Chondrocyte (in vitro differentiated cells): ENCODE measurements at places on chromosomes 7 and 10. TPM values are rescaled to one million over a fixed set of nuclear protein-coding genes. Genes with fewer than 3 reads are reported as not detected.

The MRLN gene
- total RNA-seq, result not detected in 3 replicates

The ELFN1 gene
- total RNA-seq, result 0.65 to 0.72 TPM (median 0.68 TPM) in 3 replicates

The EPO gene
- total RNA-seq, result not detected in 3 replicates

The CRTAC1 gene
- total RNA-seq, result 0.18 to 0.37 TPM in 2 of 3 replicates, not detected in the other

The CFAP69 gene
- total RNA-seq, result 0.55 to 1.2 TPM in 2 of 3 replicates, not detected in the other

The CRYGN gene
- not detected in 3 replicates for total RNA-seq

The KAZALD1 gene
- 18.9 to 43.4 TPM (median 19.8 TPM) in 3 replicates for total RNA-seq

The EVX1 gene
- total RNA-seq, result not detected in 3 replicates

The SEMA3C gene
- total RNA-seq, result 77.4 to 155 TPM (median 80.0 TPM) in 3 replicates

The LIPJ gene
- not detected in 3 replicates for total RNA-seq

The CPEB3 gene
- total RNA-seq, result 1.1 to 1.7 TPM (median 1.2 TPM) in 3 replicates

DNA sequence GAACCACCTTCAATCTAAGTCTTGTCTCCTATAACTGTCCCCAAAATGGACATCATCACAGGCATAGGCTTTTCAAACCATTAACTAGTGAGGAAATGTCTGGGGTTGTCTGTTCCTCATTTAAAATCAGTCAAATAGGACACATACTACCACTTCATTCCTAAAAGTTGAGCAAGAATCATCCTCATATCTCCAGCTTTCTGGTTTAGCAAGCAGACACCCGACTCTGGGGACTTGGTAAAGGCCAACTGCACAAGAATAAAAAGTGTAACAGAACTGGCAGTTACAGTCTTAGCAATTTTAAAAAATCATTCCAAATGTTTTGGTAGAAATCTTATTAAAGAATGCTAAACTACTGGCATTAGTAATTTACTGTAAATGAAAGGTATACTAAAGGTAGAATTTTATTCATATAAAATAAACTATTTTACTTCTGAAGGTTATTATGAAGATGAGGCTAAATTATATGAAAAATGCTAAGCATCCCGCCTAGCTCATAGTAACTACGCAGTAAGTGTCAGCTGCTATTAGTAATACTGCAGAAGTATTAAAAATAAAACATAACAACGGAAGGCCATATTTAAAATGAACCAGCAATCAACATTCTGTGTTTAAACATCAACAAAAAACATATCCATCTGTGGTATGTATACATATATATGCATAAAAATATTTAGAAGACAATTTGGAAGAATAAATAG lies 60.8 kb downstream of the ZNF438 start:
- no peak overlapping the region for H3K4me3 ChIP-seq
- H3K27ac ChIP-seq, result no peak overlapping the region
- DNase-seq, result no peak
- H3K4me1 ChIP-seq, result peaks cover 40% of the 10 kb centered on the region

- no peaks in the 10 kb centered on the region for H3K27me3 ChIP-seq
- peaks cover 21% of the 10 kb centered on the region for H3K4me1 ChIP-seq
- H3K27ac ChIP-seq, result peak overlapping the region; percentile 81
- H3K4me3 ChIP-seq, result no peak overlapping the region
- DNase-seq, result no peak
These were observed 73.8 kb downstream of the CUL1 start for GRCh38 chr7:148772297-148773089.

DNA sequence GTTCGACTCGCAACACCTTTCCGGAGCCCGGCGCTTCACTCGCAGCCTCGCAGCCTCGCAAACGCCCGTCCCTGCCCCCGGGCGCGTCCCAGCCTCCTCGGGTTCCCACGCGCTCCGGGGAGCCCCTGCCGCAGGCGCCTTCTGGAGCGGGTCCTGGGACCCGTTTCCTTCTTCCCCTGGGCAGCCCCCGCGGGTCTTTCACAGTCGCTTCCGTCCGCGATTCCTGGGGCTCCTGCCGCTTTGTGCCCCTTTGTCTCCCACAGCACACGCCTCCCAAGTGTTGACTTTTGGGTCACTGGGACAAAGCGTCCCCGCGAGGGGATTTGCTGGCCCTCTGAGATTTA lies 140.7 kb downstream of the DYNC2I1 start:
- H3K4me1 ChIP-seq, result no peaks in the 10 kb centered on the region
- no peak overlapping the region for H3K27ac ChIP-seq
- H3K36me3 ChIP-seq, result no peaks in the 10 kb centered on the region

DNA sequence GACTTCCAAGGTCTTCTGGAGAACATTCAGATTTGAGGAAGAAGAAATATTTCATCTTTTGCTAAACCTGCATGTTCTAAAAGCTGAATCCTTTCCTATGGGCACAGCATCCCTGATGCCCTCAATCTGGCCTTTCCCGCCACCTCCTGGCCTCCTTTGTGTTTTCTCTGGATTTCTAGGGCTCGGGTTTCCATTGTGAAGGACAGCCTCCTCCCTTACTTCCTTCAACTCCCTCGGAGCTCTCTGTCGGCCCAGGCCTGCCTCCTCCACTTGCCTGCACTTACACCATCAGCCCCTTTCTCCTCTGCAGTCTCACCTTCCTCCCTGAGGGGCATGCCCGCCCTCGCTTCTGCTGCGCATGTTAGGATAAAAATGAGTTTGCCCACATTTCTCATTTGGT lies 75.4 kb downstream of the WIPF3 start:
- H3K27ac ChIP-seq, result no peak overlapping the region
- H3K4me1 ChIP-seq, result peaks cover 14% of the 10 kb centered on the region

DNA sequence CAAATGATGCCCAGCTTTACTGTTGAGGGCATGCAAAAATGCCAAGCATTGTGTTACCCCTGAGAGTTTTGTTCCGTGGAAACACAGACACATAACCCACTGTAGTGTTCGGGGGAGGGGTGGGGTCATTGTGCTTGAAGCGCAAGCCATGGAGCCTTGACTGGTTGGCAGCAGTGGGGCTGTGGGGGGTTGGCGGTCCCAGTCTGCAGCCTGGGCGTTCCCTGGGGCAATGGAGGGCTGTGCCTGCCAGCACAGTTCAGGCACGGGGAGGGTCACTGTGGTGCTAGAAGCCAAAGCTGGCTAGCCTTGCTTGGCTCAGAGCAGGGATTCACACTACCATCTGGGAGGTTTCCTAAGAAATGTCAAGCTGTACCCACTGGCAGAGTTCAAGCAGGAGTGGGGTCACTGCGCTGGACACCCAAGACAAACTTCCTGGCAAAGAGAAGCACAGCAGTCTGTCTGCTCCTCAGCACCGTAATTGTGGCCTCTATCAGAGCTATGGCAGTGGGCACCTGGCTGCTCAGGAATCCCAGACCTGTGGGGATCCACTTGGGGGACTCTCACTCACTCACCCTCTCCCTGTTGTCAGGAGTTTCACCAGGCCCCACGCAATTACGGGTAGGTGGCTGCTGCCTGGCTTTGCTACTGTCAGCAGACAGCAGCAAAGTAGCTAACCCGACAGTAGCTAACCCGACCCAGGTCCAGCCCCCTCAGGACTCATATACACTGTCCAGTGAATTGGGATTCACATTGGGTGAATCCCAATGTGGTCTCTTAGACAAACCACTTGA lies 292.4 kb downstream of the ZWINT start:
- no peak overlapping the region for H3K4me3 ChIP-seq
- peaks cover 2% of the 10 kb centered on the region for H3K27me3 ChIP-seq
- H3K4me1 ChIP-seq, result no peaks in the 10 kb centered on the region
- peak; percentile 49 for DNase-seq
- H3K27ac ChIP-seq, result no peak overlapping the region

DNA sequence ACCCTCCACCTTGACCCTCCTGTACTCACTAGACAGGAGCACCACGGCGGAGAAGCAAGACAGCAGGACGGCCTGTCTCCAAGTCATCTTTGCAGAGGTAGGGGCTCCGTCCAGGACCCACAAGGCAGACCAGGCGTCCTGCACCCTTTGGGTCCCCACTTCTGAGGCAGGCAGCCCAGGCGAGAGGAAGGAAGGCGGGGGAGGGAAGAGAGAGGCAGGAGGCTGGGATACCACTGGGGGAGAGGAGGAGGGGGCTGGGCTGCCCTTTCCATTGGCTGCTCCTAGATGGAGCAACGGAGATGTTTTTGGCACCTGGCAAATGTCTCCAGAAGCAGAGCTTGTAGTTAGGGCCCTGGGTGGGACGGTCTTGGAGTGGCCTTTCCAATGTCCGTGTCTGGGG lies at the start of gene UCMA:
Gene UCMA, minus strand, starts transcription at position 203 of the 400 bp plus-strand sequence. Its CDS starts 116 bp downstream, at position 87.
- DNase-seq, result no peak
- H3K4me1 ChIP-seq, result no peaks in the 10 kb centered on the region
- peaks cover 13% of the 10 kb centered on the region for H3K27me3 ChIP-seq
- no peak within 1 kb of the TSS for H3K27ac ChIP-seq

- H3K36me3 ChIP-seq, result no peaks in the 10 kb centered on the region
- no peak overlapping the region for H3K27ac ChIP-seq
- no peak for DNase-seq
- no peaks in the 10 kb centered on the region for H3K27me3 ChIP-seq
- H3K4me1 ChIP-seq, result no peaks in the 10 kb centered on the region
These were observed 433.1 kb downstream of the HTR7 start for GRCh38 chr10:90424730-90425129.

DNA sequence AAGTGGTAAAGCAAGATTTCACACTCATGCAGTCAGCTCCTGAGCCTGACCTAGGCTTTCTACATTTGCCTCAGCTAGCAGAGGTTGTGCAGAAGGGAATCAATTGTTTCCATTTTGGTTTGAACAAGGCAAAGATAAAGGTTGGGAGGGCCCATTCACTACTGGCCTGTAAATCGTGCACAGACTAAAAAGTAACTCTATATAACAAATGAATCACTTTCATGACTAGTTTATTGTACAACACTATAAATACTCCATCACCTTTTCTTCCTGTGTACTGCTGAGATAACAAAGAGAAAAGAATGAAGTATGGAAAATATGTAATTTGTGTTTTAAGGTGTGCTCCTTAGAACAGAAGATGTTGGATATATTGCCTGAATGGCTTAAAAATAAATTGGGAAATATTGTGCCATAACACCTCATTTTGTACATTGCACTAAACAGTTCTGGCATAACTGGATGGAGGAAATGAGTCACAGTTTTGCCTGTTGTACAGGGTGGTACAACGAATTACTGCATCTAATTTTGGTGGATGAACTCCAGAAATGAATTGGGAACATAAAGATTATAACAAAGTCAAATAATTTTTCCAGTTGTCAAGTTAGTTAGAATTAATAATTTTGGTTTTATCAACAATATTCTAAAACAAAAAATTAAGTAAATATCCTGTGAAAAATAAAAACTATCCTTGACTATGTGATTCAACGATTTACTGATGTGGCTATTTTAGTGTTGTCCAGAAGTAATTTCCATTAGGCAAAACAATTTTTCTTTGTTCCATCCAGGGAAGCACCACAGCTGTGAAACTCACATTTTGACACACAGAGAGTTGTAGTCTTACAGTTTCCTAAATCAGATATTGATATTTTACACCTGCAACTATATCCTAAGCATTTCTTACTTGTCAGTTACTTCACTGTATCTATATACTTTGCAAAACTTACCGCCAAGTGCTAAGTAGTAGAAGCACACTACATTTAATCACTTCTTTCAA lies 18.0 kb downstream of the SEMA3C start:
- no peak overlapping the region for H3K4me3 ChIP-seq
- no peaks in the 10 kb centered on the region for H3K36me3 ChIP-seq
- peak overlapping the region; percentile 65 for H3K27ac ChIP-seq
- peaks cover 43% of the 10 kb centered on the region for H3K4me1 ChIP-seq

DNA sequence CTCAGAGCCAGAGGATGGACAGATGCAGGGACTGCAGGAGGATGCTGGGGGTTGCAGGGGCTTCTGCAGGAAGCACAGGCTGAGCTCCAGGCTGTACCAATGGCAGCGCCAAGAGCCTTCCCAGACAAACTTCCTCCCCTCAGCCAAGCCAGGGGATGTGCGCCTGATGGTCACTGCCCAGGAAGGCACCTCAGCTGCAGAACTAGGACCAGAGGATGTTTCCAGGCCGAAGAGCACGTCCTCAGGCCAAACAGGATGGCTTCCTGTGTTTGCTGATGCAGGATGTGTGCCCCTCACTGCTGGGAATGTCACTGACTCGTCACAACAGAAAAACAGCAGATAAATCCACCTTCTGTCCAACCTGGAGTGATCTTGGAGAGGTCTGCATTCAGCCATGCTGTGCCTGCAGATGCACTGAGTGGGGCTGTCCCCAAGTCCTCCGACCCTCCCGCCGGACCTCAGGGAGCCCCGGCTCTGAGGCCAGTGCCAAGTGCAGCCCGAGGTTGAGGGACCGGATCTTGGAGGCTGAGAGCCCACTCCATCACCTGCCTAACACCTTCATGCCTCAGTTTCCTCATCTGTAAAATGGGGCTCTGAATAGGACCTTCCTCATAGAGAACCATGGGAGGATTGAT lies 152.5 kb upstream of the CHST15 start:
- peaks cover 23% of the 10 kb centered on the region for H3K27me3 ChIP-seq
- no peaks in the 10 kb centered on the region for H3K36me3 ChIP-seq
- H3K27ac ChIP-seq, result no peak overlapping the region
- no peak for DNase-seq

DNA sequence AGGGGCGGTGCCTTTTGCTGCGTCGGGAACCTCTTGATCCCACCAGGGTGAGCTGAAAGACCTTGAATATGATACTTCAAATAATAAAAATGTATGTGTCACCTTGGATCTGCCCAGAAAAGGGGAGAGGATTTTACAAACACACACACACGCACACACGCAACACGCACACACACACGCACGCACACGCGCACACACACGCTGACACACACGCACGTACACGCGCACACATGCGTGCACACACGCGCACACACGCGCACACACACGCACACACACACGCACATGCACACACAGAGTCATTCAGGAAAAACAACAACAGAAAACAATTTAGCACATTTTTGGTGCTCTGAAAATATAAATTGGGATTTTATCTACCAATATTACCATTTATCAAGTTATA lies 379.5 kb downstream of the PAXIP1 start:
- no peak overlapping the region for H3K4me3 ChIP-seq
- DNase-seq, result no peak
- H3K4me1 ChIP-seq, result no peaks in the 10 kb centered on the region

GRCh38 chr10:64174666-64175255 lies 653.6 kb downstream of the REEP3 start:
- DNase-seq, result no peak
- no peak overlapping the region for H3K4me3 ChIP-seq
- H3K36me3 ChIP-seq, result no peaks in the 10 kb centered on the region
- no peaks in the 10 kb centered on the region for H3K27me3 ChIP-seq

GRCh38 chr10:102416283-102416682 lies 2.3 kb downstream of the PSD start:
- H3K4me3 ChIP-seq, result no peak overlapping the region
- H3K36me3 ChIP-seq, result no peaks in the 10 kb centered on the region
- peaks cover 26% of the 10 kb centered on the region for H3K27me3 ChIP-seq
- no peak for DNase-seq
- H3K27ac ChIP-seq, result no peak overlapping the region
- H3K4me1 ChIP-seq, result peaks cover 23% of the 10 kb centered on the region

DNA sequence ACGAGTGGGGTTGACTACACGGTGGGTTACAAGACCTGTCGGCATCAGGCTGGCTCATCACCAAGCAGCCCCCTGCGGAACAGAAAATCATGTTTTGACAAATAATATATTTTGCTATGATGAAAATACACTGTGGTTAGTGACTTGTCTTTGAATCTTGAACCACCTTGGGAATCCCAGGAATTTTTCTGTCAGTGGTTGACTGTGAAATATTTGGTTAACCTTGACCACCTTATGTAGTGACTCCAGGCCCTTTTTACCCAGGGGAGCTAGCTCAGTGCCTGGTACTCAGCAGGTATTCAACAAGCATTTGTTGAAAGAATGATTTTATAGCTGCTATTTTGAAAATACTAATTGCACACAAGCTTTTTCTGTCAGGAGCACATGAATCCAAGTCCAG lies 406.0 kb downstream of the PHF14 start:
- H3K27ac ChIP-seq, result no peak overlapping the region
- H3K36me3 ChIP-seq, result no peaks in the 10 kb centered on the region
- no peak overlapping the region for H3K4me3 ChIP-seq
- peaks cover 9% of the 10 kb centered on the region for H3K4me1 ChIP-seq
- DNase-seq, result no peak
- H3K27me3 ChIP-seq, result peaks cover 2% of the 10 kb centered on the region

- H3K27ac ChIP-seq, result no peak overlapping the region
- H3K27me3 ChIP-seq, result no peaks in the 10 kb centered on the region
- H3K4me1 ChIP-seq, result no peaks in the 10 kb centered on the region
These were observed 1.6 kb upstream of the PILRA start for GRCh38 chr7:100371561-100372171.
